ENCODE measurements at places on chromosomes 7 and 10.

- DNase-seq = no peak
These were observed 90.3 kb downstream of the FAM204A start for GRCh38 chr10:118251791-118252190.

- DNase-seq = no peak
These were observed 233.1 kb upstream of the CSTF2T start for GRCh38 chr10:51932530-51932929.

DNA sequence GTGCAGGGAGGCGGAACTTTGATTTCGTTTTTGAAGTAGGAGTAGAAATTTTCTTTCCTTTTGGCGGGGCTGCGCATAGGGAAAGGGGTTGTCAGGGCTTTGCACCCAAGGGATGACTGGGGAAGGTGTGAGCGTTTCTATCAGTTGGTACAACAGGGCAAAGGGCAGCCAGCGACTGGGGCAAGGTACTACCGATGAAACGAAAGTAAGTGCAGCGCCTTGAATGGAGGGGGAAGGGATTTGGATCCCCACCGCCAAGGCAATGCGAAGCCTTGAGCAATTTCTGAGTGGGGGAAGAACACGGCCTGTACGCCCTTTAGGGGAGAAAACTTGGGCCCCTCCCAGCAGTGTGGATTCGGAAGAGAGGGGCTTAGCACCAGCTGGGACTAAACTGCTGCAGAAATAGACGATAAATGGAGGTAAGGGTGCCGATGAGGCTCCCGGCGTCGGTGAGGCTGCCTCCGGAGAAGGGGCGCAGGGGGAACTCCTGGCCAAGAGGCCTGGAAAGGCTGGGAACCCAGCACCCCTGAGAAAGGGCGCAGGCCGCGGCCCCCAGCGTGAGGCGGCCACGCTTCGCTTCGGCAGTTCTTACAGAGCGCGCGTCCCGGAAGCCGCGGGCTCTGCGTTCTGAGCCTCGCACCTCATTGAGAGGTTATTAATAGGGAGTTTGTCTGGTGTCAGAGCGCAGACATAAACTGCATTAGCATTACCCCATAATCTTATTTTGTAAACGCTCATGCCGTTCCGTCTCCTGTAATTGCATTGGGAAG, 10.0 kb upstream of the TLX1 start:
- no peak for DNase-seq

DNA sequence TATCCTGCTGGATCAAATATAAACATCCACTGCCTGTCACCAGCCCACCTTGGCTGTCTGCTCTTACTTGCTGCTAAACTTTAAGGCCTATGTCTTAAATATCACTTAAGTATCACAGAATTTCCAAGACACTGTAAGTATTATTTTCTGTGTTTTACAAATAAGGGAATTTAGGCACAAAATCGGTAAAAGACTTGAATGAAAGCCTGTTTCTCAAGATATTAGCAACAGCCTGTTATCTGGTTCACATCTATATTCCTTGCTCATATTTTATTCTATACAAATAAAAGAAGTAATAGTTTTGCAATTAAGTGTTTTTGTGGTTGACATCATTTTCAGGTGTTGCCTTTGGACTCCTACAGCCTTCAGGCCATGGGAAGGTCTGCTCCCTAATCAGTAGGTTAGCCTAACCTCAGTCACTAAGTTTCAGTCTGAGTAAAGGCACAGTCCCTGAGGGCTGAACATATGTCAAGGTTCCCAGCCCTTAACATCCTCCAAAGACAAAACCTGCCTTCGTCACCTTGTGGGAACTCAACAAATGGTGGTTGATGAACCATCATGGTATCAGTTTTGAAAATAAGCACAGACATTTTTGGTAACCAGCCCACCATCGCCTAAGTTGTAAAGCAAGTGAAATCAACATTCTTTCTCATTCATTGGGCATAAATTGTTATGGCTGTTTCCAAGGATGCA, 127.1 kb downstream of the CREB5 start:
- DNase-seq = no peak

GRCh38 chr7:25820432-25821040, 331.5 kb upstream of the NFE2L3 start:
- DNase-seq = no peak

DNA sequence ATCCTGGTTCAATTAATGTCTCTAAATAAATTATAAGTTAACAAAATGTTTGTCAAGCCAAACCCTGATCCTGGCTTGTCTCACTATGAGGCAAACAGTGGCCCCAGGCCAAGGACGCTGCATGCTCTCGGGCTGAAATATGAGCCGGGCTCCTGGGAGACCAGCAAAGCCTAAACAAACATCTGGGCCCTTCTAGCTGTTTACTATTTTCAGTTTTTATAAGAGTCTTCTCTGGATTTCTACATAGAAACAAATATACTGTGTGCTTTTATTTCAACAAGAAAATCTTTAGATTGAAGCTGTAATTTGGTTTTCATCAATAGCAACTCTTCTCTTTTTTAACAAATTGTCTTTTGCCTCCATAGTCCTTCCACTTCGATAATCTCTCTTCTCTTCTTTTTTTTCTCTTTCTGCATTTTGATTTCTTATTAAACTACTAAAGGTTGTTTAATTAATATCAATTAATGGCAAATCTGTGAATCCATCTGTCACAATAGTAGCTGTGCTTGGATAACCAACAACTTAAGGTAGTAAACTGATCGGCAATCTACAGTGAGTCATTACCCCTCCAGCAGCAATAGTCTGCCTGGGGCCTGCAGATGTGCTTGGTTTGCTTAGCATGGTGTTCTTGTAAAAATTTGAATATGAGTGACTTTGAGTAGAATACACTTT, 83.3 kb upstream of the DNAJC1 start:
- DNase-seq = peak; percentile 76

DNA sequence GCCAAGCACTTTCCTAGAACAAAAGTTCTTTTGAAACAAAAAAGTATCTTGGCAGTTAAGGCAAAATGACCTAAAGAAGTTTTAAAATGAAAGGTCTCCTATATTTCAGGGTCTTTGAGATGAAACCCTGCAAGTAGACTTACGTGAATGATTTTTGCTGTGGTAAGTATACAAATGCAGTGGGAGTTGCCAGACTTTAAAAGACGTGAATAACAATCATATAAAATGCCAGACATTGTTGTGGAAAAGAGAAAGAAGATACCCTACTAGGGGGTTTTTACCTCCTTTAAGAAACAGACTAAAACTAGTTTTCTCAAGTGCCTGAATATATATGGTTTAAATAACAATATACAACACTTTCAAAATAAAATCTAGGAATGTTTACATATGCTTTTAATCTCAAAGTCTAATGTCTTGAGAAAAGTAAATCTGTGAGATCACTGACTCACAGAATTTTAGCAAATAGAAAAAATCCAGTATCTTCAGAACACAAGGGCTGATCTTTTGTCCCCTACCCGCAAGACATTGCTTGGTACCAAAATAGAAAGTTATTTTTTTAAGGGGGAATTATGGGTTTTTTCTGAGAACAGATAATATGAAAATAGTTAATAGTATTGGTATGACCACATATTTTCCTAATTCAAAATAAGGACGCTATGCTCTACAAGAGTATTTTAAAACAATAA, 29.5 kb downstream of the LRRC17 start:
- DNase-seq = no peak

- no peak for DNase-seq
These were observed 212.1 kb downstream of the MLLT10 start for GRCh38 chr10:21746118-21746517.

DNA sequence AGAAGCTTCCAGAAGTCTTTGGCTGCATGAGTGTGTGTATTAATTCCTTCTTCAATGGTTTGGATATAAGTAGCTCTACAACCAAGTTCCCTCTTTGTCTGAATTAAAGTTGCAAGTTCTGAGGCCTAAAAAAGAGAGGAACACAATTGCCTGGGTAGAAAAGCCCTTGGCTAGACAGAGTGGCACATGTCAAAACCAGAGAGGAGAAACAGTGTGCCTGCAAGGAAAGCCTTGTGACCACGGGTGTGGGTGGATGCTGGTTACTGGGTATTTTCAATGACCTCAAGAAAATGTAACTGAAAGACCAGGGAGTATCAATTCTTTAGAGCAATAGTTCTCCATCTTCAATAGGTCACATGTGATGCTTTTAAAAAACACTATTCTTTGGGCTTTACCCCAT, 148.3 kb downstream of the SVIL start:
- no peak for DNase-seq

DNA sequence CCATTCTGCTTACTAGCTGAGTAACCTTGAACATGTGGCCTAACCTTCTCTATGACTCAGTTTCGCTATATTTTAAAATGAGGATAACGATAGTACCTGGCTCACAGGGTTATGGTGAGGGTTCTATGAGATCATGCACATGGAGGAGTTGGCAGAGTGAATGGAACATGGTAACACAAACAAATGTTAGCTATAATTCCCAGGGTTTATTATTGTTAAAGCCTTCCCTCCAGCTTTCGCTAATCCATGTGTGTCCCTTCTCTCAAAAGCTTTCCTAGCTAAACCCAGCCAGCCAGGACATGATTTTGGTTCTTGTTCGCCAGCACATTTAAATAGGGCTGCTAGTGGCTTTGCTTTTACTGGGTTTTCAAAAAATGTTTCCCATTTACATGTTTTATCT, 361.0 kb upstream of the NFE2L3 start:
- no peak for DNase-seq

DNA sequence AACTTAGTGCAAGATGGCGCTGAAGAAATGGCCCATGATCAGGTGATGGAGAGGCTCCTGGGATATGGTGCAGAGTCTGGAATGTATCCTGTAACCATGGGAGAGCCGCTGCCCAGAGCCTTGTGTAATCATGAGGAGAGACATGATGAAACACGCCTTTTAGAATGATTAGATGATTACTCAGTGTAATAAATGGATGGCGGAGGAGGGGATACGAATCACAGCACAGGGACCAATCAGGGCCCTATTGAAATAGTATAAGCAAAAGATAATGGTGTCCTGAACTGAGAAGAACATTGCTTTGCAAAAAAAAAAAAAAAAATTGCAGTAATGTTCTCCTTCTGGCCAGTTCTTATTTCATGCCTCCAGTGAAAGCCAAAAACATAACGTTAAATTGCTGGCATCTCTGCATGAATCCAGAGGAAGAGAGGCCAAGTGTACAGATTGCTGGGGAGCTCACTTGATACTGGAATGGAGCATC, 668.5 kb upstream of the AUTS2 start:
- peak; percentile 12 for DNase-seq

DNA sequence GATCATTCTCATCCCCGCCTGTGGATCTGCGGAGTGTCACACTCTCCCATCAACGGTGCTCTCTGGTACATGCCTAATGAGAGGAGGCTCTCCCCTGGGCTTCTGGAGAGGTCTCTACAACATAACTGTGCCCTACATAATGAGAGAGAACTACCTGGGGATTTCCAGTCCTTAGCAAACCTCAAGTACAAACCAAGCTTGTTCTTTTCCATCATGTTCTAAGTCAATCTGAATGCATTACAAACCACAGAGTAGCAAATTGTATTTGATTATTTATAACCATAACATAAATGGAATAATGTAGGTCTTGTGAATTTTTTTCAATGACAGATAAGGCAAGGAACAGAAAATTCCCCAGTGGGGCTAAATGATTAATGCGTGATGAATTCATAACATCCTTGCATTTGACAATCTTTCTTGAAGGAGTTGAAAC, 412.4 kb upstream of the NRP1 start:
- peak; percentile 6 for DNase-seq

DNA sequence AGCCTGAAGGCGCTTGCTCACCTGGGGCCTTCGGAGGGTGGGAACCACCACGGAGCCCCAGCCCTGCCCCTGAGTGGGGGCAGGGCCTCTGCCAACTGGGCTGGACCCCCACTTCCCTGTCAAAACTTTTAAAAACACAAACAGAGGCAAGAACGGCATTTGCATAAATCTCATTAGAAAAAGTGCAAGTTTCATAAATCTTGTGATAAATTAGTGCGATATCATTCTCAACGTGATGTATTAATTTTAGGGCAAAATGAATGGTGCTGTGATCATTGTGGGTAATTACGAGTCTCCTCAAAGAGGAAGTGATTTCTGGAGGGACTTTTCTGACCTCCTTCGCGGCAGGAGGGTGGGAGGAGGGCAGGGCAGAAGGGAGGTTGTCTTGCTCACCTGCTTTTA, 98.3 kb downstream of the CDH23 start:
- no peak for DNase-seq

- DNase-seq = no peak
These were observed 314.6 kb downstream of the TNS3 start for GRCh38 chr7:47267346-47267745.

DNA sequence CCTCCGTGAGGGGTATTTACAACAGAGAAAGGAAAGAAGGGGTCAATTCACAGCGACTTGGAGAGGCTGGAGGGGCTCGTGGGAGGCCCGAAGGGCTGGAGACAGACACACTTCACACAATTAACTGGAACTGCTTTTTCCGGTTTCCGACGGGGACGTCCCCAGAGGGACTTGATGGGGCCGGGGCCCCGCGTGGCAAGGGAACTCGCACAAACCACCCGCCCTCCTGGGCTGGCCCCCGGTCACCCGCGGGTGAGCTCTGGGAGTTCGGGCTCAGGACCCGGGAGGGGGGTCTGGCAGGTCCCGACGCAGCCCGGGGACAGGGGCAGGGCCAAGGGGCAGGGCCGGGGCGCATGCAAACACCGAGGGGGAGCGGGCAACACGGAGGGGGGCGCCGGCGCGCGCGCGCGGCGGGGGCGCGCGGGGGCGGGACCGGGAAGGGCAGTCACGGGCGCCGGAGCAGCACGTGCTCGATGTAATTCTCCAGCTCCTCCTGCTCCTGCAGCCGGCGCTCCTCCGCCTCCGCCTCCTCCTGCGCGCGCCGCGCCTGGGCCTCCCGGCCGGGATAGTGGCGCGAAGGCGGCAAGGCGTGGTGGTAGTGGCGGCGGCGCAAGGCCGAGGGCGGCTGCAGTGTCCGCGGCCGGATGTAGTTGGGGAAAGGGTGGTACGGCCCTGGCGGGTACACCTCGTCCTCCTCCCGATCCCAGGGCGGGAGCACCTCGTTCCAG, 2.7 kb downstream of the VGF start:
- no peak for DNase-seq

- no peak for DNase-seq
These were observed 151.3 kb downstream of the NEBL start for GRCh38 chr10:20745556-20746375.

DNA sequence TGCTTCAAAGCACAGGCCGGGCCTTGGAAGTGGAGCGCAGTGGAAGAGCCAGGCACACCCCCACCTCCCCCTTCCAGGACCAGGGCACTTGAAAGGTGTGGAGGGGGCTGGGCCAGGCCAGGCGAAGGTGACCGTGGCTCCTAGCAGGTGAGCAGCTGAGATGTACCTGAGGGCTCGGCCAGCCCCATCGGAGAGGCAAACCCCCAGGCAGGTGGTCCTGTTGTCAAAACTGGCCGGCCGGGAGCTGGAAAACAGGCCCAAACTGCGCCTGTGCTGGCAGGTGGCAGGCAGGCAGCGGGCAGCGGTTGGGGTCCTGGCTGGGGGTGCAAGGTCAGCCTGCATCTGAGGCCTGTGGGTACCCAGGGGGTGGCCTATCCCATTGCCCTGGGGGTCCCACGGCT, 96.4 kb upstream of the DNAAF5 start:
- DNase-seq = no peak

- no peak for DNase-seq
These were observed 239.5 kb upstream of the PLXNA4 start for GRCh38 chr7:132815696-132816311.
